ENCODE measurements at places on chromosomes 1 and 21.

DNA sequence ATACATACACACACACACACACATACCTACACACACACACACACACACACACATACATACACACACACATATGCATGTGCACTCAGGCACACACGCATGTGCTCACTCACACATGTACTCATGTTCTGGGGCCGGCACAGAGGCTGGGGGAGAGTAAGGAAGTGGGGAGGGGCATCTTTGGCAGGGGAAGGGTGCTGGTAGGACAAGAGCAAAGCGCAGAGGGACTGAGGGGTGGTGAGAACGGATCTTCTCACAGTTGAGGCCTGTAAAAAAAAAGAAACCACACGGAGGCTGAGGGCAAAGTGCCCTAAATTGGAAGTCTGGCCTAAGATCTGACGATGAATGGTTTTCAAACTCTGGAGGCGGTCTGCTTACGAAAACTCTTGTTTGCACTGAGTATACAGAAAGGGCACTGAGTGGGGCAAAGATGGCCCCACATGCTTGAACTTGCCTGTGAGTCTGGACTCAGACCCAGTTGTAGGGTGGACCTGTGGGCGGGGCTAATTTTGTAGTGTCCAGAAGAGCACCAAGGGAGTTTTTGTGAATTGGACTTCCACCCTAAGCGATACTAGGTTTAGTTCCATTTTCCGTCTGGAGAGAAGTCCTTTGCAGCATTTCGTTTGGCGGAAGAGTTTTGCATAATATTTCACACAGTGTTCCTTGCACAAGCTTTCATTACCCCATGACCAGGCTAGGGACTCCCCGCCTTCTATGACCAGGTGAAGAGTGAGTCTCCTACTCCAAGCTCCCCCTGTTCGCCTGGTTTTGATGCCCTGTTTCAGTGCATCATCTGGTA, 79.3 kb upstream of the LYST start:
- DNase-seq = no peak

GRCh38 chr1:240107058-240107684, 15.5 kb downstream of the FMN2 start:
- no peak for DNase-seq

GRCh38 chr1:8312235-8313218, 5.4 kb upstream of the SLC45A1 start:
- DNase-seq = no peak

DNA sequence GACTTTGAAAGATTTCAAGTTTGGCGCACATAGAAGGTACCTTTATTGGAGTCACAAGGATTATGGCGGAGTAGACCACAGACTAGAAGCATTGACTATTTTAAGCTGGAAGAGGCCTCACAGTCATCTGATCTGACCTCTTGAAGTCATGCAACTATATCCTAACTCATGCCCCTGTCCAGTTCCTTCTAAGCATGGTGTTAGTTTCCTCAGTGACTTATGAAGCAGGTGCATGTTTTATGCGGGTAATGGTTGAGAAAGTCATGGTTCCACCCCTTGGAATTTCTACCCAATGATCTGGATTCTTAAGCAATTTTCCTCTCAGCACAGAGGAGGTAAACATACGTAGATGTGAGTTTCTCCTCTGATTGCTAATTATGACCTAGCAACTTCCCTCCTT, 11.7 kb downstream of the OLFML3 start:
- DNase-seq = no peak

DNA sequence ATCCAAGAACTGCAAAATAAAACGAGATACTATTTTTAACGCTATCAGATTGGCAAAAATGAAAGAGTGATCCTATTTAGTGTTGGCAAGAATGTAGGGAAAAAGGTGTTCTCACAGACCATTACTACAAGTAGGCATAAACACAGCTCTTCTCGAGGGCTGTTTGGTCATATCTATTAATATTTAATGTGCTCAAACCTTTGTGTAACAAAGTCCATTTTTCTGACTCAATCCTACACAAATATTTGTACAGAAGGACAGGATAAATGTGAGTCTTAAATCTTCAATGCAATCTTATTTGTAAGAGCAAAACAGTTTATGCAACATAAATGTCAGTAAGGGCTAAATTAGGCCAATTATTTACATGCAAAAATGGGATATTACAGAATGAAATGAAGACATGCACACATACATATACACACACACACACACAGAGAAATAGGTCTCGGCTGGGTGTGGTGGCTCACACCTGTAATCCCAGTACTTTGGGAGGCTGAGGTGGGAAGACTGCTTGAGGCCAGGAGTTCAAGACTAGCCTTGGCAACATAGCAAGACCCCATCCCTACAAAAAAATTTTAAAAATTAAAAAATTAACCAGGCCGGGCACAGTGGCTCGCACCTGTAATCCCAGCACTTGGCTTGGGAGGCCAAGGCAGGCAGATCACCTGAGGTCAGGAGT, 17.7 kb downstream of the DHCR24 start:
- DNase-seq = no peak

- no peak for DNase-seq
Observed at GRCh38 chr1:31926853-31927660, 11.1 kb downstream of the PTP4A2 start.

DNA sequence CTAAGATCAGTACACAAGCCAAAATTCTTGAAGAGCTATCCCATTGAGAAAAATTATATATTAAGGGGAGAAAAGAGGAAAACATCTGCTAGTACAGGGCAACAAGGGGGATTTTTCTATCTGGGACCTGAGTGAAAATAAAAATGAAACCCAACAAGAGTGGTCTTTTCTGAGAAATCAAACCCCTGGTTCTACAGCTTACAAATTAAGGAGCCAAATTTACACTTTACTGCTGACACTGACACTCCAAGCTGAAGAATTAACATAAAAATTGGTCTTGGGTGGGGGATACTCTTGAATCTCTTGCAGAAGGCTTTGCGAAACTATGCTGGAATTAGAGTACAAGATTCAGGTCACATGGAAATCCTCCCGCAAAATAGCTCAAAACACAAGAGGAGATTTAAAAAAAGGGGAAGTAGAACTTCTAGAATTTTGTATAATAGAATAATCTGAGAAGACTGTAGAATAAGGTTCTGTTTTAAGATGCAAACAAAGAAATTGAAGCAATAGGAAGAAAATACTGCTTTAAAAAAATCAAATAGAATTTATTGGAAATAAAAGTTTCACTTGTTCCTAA, 32.1 kb upstream of the HSPA13 start:
- no peak for DNase-seq

GRCh38 chr1:31297277-31298247, 730 bp downstream of the ZCCHC17 start:
- no peak for DNase-seq

GRCh38 chr1:212752252-212752933, 39.2 kb downstream of the NSL1 start:
- DNase-seq = no peak

DNA sequence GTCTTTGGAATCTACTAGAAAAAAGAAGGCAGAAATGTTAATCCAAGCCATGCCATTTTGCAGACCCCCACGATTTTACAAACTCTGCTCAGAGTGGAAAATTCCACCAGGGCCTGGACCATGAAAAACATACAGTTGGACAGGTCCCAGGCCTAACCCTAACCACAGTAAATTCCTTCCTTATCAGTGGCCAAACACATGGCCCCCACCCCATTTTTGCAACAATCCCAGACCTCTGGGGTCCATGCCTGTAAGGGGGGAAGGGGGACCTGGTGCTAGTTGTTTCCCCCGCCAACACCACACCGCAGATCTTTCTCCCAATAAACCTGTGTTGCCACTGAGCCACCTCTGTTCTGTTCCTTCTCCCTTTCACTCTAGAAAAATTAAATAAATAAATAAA, 1352.7 kb downstream of the AMY1C start:
- no peak for DNase-seq

- DNase-seq = no peak
Observed at GRCh38 chr1:109091839-109092193, 1.3 kb downstream of the TMEM167B start.
